ENCODE measurements at places on chromosomes 13 and 19. TPM values are rescaled to one million over a fixed set of nuclear protein-coding genes. Genes with fewer than 3 reads are reported as not detected.

- H3K36me3 ChIP-seq: no peaks in the 10 kb centered on the region
- H3K27me3 ChIP-seq: no peaks in the 10 kb centered on the region
- H3K27ac ChIP-seq: no peak overlapping the region
- no peaks in the 10 kb centered on the region for H3K4me1 ChIP-seq
- no peak overlapping the region for H3K4me3 ChIP-seq
- no peak for DNase-seq
Observed at GRCh38 chr13:92573467-92574057, 653.0 kb upstream of the GPC6 start.

GRCh38 chr13:50572129-50572528 is 271.4 kb downstream of the DLEU7 start:
- H3K4me3 ChIP-seq: no peak overlapping the region
- H3K36me3 ChIP-seq: no peaks in the 10 kb centered on the region
- no peak overlapping the region for H3K27ac ChIP-seq
- no peaks in the 10 kb centered on the region for H3K4me1 ChIP-seq

GRCh38 chr19:4454747-4455718 is 2.6 kb downstream of the UBXN6 start:
- peaks cover 10% of the 10 kb centered on the region for H3K4me1 ChIP-seq
- H3K27ac ChIP-seq: no peak overlapping the region

DCLK1 gene
- total RNA-seq: not detected

MUC16 gene
- 0.10 TPM for total RNA-seq

- peaks cover 25% of the 10 kb centered on the region for H3K4me1 ChIP-seq
- no peak overlapping the region for H3K4me3 ChIP-seq
- H3K27me3 ChIP-seq: no peaks in the 10 kb centered on the region
Observed at GRCh38 chr19:39671739-39672363, 16.1 kb downstream of the LGALS16 start.

TEX101 gene
- not detected for total RNA-seq

GRCh38 chr13:98454389-98454881 is 122.5 kb downstream of the STK24 start:
- no peaks in the 10 kb centered on the region for H3K27me3 ChIP-seq
- H3K4me3 ChIP-seq: no peak overlapping the region
- H3K4me1 ChIP-seq: no peaks in the 10 kb centered on the region
- DNase-seq: no peak
- peaks cover 10% of the 10 kb centered on the region for H3K36me3 ChIP-seq

DNA sequence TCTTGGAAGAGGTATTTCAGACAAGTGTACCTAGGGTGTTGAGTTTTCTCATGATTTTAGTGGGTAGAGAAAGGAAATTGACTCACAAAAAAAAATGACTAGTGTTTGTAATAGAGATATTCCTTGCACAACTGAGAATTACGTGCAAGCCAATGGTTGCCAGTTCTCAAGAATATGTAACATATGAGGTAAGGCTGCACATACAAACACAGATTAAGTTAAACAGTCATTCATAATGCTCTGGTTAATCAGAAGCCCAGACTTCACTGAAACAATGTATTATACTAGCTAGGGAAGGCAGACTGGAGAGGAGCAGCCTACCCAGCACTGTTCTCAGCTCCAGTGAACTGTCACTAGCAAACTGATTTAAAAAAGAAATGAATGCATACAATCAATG is 418.3 kb downstream of the DIAPH3 start:
- no peak overlapping the region for H3K4me3 ChIP-seq
- no peaks in the 10 kb centered on the region for H3K36me3 ChIP-seq
- no peaks in the 10 kb centered on the region for H3K4me1 ChIP-seq
- H3K27ac ChIP-seq: no peak overlapping the region

- H3K4me3 ChIP-seq: no peak overlapping the region
- no peaks in the 10 kb centered on the region for H3K27me3 ChIP-seq
- H3K27ac ChIP-seq: no peak overlapping the region
- H3K36me3 ChIP-seq: no peaks in the 10 kb centered on the region
- no peak for DNase-seq
- no peaks in the 10 kb centered on the region for H3K4me1 ChIP-seq
Observed at GRCh38 chr13:46816371-46816770, 19.4 kb upstream of the ESD start.

DNA sequence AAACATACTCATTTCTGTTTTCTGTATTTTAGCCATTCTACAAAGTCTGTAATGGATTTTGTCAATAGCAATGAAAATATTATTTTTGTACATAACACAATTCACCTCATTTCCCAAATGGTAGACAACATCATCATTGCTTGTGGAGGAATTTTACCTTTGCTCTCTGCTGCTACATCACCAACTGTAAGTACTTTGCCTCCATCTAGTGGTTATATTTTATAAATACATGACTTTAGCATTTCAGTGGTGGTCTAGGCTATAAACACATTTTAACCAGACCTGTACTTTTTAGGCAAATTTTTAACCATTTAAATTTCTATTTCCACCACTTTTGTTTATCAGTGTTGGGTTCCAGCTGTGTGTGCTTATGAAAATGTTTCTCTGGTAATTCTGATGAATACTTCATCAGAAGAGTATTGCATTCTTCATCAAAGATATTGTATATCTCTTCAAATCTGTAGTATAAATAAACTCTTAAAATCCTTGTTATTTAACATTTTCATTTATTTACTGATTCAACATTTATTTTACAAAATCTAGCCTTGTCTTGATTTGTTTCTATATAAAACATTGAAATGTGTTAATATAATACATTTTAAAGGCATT is 222.4 kb downstream of the NBEA start:
- H3K4me3 ChIP-seq: no peak overlapping the region
- H3K27me3 ChIP-seq: no peaks in the 10 kb centered on the region
- no peaks in the 10 kb centered on the region for H3K4me1 ChIP-seq
- H3K27ac ChIP-seq: no peak overlapping the region

CEACAM20 gene
- total RNA-seq: not detected

- H3K4me1 ChIP-seq: peaks cover 46% of the 10 kb centered on the region
- H3K27ac ChIP-seq: no peak overlapping the region
- H3K4me3 ChIP-seq: no peak overlapping the region
- peaks cover 7% of the 10 kb centered on the region for H3K36me3 ChIP-seq
- H3K27me3 ChIP-seq: no peaks in the 10 kb centered on the region
Observed at GRCh38 chr19:6662702-6663101, 7.3 kb downstream of the TNFSF14 start.

GRCh38 chr19:42816894-42817293 is 51.4 kb upstream of the PSG8 start:
- H3K27ac ChIP-seq: no peak overlapping the region
- no peaks in the 10 kb centered on the region for H3K4me1 ChIP-seq
- no peaks in the 10 kb centered on the region for H3K36me3 ChIP-seq

DNA sequence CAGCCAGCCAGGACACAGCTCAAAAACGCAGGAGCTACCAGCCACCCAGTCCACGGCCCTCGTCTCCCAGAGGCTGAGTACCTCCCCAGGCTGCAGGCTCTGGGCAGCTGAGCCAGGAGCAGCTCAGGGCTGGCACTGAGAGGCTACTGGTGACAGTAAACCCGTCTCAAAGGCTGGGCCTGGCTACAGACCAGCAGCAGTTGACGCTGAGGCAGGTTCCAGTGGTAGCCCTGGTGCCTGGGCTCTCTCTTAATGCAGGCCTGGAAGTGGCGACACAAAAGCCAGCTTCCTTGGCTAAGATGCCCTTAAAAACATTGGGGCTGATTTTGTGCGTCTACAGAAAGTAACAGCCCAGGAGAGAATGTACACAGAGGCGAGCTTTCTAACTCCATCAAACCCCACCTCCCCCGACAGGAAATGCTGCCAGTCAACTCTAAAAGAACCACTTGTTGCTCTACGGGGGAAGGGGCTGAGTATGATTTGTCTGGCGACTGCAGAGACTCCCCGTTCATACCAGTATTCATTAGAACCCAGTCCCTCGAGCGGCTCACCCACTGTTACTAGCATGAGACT is 126.3 kb downstream of the STK24 start:
- peaks cover 14% of the 10 kb centered on the region for H3K4me1 ChIP-seq
- no peak overlapping the region for H3K4me3 ChIP-seq
- no peaks in the 10 kb centered on the region for H3K36me3 ChIP-seq
- H3K27ac ChIP-seq: peak overlapping the region; percentile 46
- peak; percentile 43 for DNase-seq
- H3K27me3 ChIP-seq: no peaks in the 10 kb centered on the region

GRCh38 chr19:1469255-1470054 is 9.6 kb downstream of the C19orf25 start:
- H3K4me1 ChIP-seq: peaks cover 30% of the 10 kb centered on the region
- DNase-seq: peak; percentile 29
- H3K27ac ChIP-seq: no peak overlapping the region
- H3K4me3 ChIP-seq: peak overlapping the region; percentile 59

DNA sequence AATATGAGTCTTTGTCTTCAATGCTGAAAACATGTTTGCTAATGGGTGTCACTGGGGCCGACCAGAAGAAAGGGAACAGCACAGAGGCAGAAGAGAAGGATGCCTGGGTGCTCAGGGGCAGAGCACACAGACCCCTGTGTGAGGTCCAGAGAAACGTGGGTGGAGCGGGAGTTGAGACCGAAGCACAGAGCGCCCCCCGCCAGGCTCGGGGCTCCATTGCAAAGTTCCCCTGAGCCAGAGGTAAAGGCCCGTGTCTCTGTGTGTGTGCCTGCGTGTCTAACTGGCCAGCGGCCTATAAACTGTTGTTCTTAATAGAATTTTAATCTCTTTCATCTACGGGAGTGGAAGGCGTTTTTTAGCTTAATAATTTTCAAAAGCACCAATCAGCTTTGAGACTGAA is 343.1 kb downstream of the TEX29 start:
- no peaks in the 10 kb centered on the region for H3K36me3 ChIP-seq
- H3K27me3 ChIP-seq: no peaks in the 10 kb centered on the region
- no peak overlapping the region for H3K27ac ChIP-seq
- no peak for DNase-seq
- no peaks in the 10 kb centered on the region for H3K4me1 ChIP-seq

- H3K27me3 ChIP-seq: no peaks in the 10 kb centered on the region
- H3K4me1 ChIP-seq: no peaks in the 10 kb centered on the region
Observed at GRCh38 chr13:84651288-84651687, 769.0 kb upstream of the SLITRK1 start.

UBL3 gene
- total RNA-seq: 28.9 TPM

ZIM2 gene
- total RNA-seq: not detected

- no peak overlapping the region for H3K27ac ChIP-seq
- H3K4me3 ChIP-seq: no peak overlapping the region
- DNase-seq: no peak
Observed at GRCh38 chr19:10518444-10519361, 1.5 kb upstream of the S1PR5 start.

DNA sequence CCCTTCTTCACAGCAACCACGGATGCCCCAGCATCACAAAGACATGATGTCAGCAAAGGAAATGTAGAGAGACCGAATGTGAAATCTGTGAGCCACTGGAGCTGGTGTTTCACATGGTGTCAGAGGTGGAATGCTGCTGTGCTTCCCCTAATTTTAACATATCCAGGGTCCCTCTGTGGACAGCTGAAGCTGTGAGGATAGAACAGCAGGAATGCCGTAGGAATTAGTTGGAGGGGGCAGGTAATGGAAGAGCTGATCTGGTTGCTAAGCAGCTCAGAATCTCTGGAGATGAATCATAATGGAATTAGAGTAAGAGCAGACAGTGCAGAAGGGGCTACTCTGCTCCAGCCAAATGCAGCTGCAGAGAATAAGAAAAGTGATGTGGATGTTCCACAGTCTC is 68.9 kb upstream of the ZNF835 start:
- no peaks in the 10 kb centered on the region for H3K27me3 ChIP-seq
- H3K36me3 ChIP-seq: no peaks in the 10 kb centered on the region
- H3K27ac ChIP-seq: no peak overlapping the region
- DNase-seq: no peak

DNA sequence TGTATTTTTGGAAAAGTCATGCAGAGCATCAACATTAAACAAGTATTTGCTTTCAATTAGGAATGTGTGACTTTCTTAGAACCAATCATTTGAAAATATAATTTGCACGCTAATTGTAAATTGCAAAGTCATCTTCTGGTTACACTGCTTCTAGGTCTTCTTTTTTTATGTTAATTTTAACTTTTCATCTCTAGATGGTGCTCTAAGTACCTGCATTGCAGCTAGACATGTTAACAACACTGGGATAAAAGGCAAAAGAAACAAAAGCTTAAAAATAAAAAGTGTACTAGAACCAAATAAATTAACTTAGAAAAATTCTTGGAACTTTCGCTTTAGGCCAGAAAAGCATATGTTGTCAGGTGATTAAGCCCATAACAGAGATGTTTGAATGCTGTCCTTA is 2758.2 kb downstream of the PCDH9 start:
- no peak for DNase-seq
- no peak overlapping the region for H3K27ac ChIP-seq
- H3K4me3 ChIP-seq: no peak overlapping the region
- no peaks in the 10 kb centered on the region for H3K36me3 ChIP-seq
- H3K4me1 ChIP-seq: no peaks in the 10 kb centered on the region
- no peaks in the 10 kb centered on the region for H3K27me3 ChIP-seq

- peak overlapping the region; percentile 97 for H3K27ac ChIP-seq
- no peaks in the 10 kb centered on the region for H3K36me3 ChIP-seq
- DNase-seq: no peak
- H3K4me3 ChIP-seq: peak overlapping the region; percentile 97
Observed at GRCh38 chr19:50803633-50804419, 13.6 kb downstream of the ACP4 start.

- DNase-seq: no peak
- H3K4me1 ChIP-seq: peaks cover 11% of the 10 kb centered on the region
- H3K27me3 ChIP-seq: no peaks in the 10 kb centered on the region
Observed at GRCh38 chr19:4386041-4386782, 14.1 kb downstream of the SH3GL1 start.

CD320 gene
- 26.6 TPM for total RNA-seq

CABP5 gene
- total RNA-seq: not detected

ZNF98 gene
- total RNA-seq: not detected

DNA sequence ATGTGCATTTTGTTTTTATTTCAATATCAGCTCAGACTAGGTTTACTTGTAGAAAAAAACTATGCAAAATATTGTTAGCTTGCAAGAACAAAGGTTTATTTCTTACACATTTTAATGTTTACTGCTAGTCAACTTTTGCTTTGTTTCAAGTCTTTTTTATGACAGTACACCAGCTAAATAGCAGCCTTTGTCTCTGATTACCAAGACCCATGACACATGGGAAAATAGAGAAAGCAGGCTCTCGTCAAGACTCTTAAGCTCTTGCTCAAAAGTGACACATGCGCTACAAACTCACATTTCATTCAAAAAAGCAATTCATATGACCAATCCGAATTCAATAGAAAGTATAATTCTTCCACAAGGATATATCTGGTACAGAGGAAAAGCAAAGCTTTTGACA is 642.3 kb upstream of the SLITRK1 start:
- DNase-seq: no peak
- no peaks in the 10 kb centered on the region for H3K27me3 ChIP-seq
- no peaks in the 10 kb centered on the region for H3K36me3 ChIP-seq

DNA sequence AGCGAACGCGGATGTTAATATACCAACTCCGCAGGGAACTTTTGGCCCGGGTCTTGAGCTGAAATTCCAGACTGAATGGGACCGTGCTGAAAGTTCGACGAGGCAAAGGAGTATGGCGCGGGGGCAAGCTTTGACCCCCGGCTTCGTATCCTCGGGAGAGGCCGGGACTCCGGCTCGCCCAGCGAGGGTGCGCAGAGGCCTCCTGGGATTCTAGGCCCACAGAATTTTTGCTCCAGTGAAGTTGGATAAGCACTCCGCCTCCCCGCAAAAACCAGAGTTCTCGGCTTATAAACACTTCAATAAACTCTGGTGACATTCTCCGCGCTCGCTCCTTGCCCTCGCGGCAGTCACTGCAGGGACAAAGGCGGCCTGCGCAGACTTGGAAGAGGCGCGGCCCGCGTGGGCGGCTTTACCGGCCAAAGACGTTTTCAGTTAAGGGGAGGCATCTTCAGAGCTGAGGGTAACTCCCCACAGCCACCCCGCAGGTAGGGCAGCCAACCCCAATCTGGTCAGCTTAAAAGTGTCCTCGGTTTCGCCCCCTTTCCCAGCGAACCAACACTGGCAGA is 112.6 kb downstream of the KCNRG start:
- peaks cover 49% of the 10 kb centered on the region for H3K4me1 ChIP-seq
- DNase-seq: no peak
- H3K27ac ChIP-seq: peak overlapping the region; percentile 95
- H3K4me3 ChIP-seq: peak overlapping the region; percentile 81
- H3K27me3 ChIP-seq: peaks cover 25% of the 10 kb centered on the region
